ENCODE measurements at places on chromosomes 1 and 21.

GRCh38 chr1:114345930-114346479 is 165.0 kb downstream of the TRIM33 start:
- peak; percentile 24 for DNase-seq

GRCh38 chr21:29557200-29557599 is 258.5 kb downstream of the BACH1 start:
- no peak for DNase-seq

DNA sequence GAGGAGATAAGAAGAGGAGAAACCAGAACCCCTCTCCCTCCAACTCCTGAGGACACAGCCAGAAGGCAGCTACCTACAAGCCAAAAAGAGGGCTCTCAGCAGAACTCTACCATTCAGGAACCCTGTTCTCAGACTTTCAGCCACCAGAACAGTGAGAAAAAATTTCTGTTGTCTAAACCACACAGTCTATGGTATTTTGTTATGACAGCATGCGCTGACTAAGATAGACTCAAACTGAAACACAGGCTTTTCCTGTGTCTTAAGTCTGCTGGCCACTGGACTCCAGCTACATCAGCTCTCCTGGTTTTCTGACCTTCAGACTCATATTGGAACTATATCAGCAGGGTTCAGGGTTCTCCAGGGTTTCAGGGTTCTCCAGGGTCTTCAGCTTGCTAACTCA is 126.5 kb upstream of the TNFSF4 start:
- no peak for DNase-seq

- no peak for DNase-seq
Measured at GRCh38 chr1:118159569-118159968, 25.5 kb downstream of the SPAG17 start.

DNA sequence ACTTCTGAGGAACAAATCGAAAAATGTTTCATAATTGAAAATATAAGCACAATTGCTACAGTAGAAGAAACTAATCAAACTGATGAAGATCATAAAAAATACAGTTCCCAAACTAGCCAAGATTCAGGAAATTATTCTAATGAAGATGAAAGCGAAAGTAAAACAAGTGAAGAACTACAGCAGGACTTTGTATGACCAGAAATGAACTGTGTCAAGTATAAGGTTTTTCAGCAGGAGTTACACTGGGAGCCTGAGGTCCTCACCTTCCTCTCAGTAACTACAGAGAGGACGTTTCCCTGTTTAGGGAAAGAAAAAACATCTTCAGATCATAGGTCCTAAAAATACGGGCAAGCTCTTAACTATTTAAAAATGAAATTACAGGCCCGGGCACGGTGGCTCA is 30.6 kb downstream of the IFNAR1 start:
- DNase-seq, result no peak

DNA sequence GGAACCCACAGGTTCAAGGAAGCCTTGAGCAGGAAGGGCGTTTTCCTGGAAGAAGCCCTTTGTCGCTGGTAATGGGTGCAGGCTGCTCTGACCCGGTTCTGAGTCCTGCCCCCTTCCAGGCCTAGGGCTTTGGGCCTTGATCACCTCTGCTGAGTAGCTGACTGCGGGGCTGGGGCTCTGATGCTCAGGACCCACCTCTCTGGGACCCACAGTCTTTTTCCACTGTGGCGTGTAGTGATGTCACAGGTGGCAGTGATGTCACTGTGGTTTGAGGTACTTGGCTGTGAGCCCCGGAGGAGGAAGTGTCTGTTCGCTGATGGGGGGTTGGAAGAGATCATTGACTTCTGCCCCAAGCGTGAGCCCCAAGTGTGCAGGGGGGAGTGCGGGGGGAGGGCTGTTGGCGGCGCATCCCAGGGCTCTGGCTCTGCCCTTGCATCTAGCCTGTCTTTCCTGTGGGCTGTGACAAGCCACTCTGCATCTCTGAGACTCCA is 6.9 kb downstream of the TNFRSF1B start:
- DNase-seq, result peak; percentile 62

- DNase-seq, result no peak
Measured at GRCh38 chr1:227935826-227936225, 11.9 kb downstream of the WNT9A start.

DNA sequence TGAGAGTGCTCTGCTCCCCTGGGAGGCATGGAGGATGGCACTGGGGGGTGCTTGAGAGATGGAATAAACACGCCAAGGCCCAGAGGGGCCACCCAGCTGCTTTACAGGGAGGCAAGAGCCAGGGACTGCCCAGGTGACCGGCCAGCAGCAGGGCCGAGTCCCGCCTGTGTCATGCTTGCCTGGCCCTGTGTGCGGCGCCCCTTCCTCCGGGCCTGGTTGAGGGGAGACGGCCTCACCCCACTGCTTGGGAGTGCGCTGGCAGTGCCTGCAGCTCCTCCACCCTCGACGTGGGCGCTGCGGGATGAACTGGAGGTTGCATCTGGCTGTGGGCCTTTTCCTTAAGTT is 33.1 kb upstream of the COL6A2 start:
- DNase-seq, result no peak

- DNase-seq, result no peak
Measured at GRCh38 chr1:62784509-62785365, 805 bp downstream of the ATG4C start.

GRCh38 chr1:19495000-19495656 is 9.8 kb upstream of the CAPZB start:
- DNase-seq, result no peak

DNA sequence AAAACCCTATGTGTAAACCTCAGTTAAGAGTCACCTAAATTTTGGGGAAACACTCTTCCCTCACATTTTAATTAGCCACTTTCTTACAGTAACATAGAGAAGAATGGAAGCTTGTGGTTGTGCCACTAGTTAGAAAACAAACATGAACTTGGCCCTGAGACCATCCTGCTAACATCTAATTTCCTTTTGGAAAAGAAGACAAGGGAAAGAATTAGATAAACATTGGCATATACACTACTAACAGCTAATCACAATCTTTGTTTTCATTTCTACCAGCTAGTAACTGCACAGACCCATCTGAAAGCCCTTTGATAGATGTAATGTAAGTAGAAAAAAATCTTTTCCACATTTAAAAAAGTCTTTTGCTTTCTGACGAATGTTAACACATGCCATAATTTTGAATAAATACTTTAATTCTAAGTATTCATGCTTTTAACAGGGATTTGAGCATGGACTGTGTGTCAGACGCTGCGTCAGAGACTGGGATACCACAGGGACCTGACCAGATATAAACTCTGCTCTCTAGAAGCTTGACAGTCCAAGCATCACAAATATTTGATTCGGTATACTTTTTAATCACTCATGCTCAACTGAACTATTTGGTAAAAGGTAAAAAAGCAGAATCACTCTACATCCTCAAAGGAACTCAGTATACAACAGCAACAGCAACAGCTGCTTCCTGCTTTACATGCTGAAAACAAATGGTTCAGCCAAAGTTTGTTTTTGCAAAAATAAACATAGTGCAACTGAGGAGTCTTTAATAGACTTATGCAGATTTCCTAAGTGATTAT is 30.2 kb downstream of the DPH5 start:
- no peak for DNase-seq

Data from colonic mucosa (tissue), 4 donors.